ENCODE measurements at places on chromosomes 3 and 15.

DNA sequence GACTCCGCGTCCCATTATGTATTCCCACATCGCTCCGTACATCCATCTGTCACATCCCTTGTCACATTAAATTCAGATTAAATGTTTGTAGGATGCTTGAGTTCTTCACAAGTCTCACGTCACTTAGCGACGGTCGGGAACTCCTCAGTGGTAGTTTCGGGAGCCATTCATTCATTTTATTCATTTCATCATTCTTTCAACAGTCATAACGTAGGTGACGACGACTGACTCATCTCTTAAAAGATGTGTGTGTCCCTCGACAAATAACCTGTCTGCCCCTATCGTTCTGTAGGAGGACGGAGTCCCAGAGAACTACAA is 272 bp upstream of the SRPRB start:
- DNase-seq, result no peak

- no peak for DNase-seq
Observed at GRCh38 chr3:176896640-176897039, 300.6 kb downstream of the TBL1XR1 start.

- DNase-seq, result no peak
Observed at GRCh38 chr3:64417816-64418215, 192.6 kb upstream of the PRICKLE2 start.

DNA sequence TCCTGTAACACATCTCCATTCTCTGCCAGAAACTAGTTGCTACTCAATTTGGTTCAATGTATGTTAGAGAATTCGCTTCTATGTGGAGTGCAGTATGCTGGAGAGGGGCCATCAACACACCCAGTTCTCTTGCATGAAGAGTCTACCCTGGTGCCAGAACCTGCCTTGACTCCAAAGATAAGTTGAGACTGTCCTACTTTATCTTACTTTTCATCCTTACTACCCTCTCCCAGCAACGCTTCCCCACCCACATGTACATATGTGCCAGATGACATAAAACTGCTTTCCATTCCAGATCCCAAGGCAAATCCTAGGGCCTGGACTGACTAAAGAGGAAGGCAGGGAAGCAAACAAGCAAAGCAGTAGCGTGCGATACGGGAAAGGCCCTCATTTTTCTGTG is 442.6 kb upstream of the THRB start:
- no peak for DNase-seq

- no peak for DNase-seq
Observed at GRCh38 chr3:48118322-48118721, 69.9 kb downstream of the CDC25A start.

All from activated CD4-positive, alpha-beta T cell treated with anti-CD3 and anti-CD28 coated beads, Interleukin-10, Interleukin-2, amounts not matched to agents 100 ng/mL and 50 ng/mL, durations not matched to agents 16 hours and 8 hours (primary cell).